ENCODE measurements at places on chromosomes 1 and 21.

DNA sequence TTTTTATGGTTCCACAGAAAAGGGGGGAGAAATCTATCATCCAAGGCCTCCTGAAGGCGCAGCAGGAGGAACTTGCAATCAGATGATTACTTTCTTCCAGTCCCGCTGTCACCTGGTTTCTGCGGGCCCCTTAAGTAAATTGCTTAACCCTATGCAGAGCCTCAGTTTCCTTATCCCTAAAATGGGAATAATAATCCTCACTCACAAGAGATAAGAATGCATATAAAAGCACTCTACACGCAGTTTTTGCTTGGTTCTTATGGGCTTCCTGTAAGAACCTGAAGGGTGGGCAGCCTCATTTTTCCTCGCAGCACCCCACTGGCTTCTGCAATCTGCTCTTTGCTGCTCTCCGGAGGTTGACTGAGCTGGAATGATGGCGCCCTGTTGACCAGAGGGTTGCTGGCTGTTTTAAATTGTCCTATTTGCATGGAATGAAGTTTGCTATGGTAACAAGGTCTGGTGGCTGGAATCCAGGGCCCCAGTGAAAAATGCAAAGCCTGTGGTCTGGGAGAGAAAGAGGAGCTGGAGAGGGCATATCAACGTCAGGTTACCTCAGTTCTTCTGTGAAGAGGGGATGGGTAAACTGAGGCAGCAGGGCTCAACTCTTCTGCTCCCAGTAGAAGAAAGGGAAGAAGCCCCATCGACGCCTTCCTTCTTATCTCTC, 1.0 kb upstream of the KAZN start:
- no peak for DNase-seq

DNA sequence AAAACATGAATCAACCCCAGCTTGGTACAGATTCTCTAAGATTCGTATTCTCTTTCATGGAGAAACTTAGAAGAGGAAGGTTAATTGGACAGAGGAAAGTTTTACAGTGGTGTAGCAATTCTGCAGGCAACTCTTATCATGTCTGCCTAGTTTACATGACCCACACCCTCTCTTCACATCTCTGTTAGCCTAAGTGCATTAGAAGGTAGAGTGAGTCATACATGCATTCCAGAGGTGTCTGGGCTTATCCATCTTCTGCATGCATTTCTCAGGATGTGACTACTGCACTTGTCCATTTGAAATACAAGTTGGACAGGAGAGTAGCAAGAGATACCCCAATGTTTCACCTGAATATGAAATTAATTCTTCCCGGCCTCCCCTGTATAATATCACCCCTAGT, 578.4 kb upstream of the NCAM2 start:
- DNase-seq: no peak

- no peak for DNase-seq
Observed at GRCh38 chr1:87953121-87953520, 624.4 kb downstream of the LMO4 start.

DNA sequence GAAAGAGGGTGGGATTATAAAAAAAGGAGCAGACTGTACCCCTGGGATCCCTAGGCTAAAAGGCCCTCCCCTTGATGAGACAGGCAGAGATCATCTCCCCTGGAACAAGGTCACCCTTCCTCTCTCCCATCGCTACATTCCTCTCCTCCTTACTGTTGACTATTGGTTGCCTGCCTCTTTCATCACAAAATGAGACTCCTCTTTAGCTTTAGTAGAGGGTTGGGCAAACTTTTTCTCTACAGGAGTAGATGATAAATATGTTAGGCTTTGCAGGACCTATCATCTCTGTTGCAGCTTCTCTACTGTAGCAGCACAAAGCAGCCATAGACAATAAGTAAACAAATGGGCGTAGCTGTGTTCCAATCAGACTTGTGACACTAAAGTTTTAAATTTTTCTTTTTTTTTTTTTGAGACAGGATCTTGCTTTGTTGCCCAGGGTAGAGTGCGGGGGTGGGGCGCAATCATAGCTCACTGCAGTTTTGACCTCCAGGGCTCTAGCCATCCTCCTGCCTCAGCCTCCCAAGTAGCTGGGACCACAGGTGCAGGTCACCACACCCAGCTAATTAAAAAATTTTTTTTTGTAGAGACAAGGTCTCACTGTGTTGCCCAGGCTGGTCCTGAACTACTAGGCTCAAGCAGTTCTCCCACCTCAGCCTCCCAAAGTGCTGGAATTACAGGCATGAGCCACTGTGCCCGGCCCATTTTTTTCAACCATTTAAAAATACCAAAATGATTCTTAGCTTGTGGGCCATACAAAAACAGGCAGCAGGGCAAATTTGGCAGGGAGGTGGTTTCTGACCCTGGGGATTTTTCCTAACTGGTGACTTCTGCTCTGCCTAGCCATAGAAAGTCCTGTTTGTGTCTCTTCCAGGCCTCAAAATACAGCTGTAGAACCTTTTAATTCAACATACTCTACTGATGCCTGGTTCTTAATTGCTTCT, 15.1 kb downstream of the MCL1 start:
- DNase-seq: no peak

- DNase-seq: no peak
Observed at GRCh38 chr1:47249755-47250154, 17.7 kb upstream of the TAL1 start.

- no peak for DNase-seq
Observed at GRCh38 chr1:155002464-155003226, at the start of gene ZBTB7B. TSS of gene ZBTB7B (plus strand) at chr1:155002802. CDS start at chr1:155014661, 11,859 bp downstream.

DNA sequence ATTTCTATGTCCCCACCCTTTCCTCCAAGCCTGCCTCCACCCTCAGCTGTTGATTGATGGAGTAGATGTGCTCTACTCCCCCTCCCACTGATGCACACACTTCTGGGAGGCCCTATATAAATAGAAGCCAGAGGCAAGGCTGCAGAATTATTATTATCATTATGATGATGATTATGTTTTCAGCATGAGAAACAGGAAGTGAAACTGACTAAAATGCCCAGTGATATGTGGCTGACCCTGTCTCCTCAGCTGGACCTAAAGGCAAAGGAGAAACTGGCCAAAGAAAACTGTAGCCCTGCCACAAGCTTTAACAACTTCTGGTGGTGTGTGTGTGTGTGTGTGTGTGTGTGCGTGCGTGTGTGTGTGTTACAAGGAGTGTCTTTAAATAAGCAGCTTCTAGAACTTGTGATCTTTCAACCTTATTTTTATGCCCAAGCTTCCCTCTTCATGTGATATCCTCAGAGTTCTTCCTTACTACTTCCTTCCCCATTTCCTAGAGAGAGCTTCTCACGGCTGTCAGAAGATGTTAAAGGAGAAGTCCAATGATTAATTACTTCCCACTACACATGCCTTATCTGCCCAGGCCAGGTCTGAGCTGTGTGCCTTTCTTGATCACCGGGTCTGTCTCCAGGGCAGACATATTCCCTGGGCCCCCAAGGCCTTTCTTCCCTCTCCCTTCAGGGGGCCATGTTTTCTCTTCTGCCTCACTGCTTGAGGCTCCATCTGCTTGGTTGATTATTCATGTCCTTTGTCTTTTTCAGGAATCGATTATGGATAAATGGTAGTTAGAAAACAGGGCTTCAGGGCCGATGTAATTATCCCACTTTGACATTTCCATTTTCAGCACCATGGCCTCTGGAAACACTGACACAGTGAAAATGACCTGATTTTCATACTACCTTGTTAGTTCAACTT, 11.6 kb upstream of the MAPKAPK2 start:
- peak; percentile 29 for DNase-seq

- DNase-seq: no peak
Observed at GRCh38 chr21:32413015-32413504, 554 bp downstream of the EVA1C start.

GRCh38 chr1:42962641-42963377, 4.1 kb upstream of the SLC2A1 start:
- DNase-seq: peak; percentile 33

DNA sequence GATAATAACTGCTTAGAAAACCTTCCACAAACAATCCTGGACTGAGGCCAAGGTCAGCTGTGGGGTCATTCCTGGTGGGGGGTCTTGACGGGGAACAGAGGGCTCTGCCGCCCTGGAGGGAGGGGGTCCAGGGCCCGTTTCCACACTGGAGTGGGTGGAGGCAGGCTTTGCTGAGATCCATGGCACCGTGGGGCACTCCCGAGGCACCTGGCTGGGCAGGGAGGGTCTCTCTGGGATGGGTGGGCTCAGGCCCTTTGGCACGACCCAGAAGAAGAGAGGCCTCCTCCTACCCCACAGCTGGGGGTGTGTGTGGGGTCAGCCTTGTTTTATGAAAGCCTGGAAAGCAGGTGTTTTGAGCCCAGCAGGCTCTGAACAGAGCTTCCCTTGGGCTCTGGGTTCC, 5.1 kb downstream of the MMEL1 start:
- DNase-seq: no peak

DNA sequence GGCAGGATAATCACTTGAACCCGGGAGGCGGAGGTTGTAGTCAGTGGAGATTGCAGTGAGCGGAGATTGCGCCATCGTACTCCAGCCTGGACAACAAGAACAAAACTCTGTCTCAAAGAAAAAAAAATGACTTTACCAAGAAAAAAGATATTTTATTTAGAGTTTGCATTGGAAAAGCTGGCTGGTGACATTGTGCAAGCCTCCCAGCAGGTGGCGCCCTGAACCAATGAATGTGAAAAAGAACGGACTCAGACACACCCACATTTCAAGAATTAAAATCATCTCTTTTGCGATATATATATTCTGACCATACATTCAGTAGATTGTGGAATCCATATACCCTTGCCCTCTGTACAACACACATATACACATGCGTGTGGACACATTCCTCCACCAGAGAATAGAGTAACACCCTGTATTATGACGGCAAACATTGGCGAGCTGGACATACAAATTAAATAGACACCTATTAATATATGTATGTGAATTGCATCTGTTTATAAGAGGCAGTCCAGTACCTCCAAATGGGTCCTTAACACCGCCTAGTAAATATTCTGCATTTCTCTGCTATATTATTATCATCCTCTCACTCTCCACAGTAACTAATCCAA, 39.0 kb upstream of the CADM3 start:
- no peak for DNase-seq

DNA sequence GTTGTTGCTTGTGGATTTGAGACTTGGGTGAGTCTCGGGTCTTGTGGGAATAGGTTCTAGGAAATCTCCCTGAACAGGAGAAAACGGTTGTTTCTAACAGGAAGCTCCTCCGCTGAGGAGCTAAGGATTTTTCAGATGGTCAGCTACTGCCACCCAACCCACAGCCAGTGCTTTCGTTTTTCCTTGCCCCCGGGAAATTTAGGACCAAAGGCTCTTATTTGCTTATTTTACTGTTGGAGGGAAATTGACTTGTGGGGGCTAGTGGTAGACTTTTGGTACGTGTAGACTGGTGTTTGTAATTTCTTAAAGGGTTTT, 792 bp downstream of the SNX7 start:
- no peak for DNase-seq

GRCh38 chr1:207004931-207005830, 27.4 kb downstream of the C1orf116 start:
- DNase-seq: peak; percentile 47

DNA sequence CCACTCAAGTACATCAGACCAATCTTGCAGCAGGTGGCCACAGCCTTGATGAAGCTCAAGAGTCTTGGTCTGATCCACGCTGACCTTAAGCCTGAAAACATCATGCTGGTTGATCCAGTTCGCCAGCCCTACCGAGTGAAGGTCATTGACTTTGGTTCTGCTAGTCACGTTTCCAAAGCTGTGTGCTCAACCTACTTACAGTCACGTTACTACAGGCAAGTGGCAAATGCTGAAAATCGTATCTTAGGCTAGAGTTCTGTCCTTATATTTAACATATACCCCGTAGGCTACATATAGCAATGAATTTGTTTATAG, 12.1 kb downstream of the HIPK1 start:
- no peak for DNase-seq

DNA sequence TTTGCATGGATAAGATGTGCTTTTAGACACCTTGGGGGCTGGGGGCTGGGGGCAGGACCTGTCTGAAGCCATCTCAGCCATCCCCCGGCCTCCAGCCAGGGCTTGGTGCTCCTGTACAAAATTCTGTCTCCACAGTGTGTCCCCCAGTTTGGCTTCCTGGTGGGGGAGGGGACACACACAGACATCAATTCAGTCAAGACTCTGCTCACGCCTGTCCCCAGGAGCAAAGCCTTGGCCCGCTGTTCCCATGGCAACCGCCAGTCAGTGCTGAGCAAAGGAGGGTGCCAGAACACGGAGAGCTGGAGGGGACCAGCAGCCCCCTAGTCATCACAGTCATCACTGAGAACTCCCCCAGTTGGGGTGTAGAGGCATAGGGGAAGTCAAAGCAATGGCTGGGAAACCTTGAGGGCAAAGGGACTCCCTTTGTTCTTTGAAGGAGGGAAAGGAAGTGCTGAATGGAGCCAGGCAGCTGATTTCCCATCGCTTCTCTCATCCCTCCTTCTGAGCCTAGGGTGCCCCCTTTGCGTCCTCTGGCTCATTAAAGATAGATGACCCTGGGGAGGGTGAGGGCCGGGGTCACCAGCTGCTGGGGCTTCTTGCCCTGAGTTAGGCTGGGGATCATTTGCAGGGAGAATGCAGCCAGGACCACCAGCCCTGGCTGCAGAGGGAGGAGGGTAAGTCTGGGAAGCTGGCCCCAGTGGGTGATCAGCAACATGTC, 134.9 kb upstream of the IPO9 start:
- DNase-seq: no peak

DNA sequence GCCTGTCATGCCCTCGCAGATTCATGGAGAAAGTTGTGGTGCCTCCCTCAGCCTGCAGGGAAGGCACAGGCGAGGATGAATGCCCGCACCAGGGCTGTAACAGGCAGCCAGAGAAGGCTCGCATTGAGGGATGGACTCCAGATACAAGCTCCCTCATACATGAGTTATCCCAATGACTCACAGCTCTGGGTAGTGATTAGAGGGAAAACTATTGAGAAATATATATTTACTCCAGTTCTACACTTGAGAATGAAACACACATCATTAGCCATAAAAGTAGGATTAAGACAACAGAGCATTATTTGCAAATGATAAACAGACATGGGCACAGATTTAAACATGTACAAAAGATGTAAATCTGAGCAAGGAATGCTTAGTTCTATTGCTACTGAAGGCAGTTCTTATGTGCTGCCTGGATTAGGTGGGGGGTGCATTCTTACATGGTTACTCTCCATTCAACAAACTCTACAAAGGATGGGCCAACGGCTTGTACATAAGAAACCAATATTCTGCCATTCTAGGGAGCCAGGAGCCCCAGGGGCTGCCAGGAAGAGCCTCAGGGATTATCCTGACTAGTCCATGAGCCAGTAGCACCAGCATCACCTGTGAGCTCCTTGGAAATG, 97.9 kb downstream of the CSMD2 start:
- no peak for DNase-seq

DNA sequence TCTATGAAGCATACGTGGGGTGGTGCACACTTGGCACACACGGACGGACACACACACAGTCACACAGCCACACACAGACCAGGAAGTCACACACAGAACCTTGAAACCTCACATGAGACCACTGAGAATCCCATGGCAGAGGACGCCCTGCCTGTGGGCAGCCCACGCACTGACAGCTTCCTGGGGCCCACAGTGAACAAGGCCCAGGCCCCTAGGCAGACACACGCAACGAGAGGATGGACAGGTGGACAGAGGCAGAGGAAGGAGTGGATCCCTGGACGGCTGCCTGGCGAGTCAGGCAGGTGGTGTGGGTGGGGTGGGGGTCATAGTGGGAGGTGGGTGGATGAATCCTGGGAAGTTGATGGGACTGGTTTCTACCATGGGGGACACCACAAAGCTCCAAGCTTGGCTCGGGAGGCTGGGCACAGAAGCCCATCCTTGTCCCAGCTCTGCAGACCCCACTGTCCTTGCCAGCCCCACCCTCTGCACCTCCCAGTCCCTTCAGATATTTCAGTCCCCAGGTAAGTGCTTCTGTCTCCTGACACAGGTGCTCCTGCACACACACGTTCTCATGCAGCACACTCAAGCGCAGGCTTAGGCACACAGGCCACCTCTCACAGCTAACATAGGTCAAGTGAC, 49.1 kb downstream of the WNT9A start:
- no peak for DNase-seq

- DNase-seq: no peak
Observed at GRCh38 chr21:17730782-17731181, 88.4 kb downstream of the C21orf91 start.
